Naive thymus-derived CD4-positive, alpha-beta T cell (primary cell): ENCODE measurements at places on chromosomes 4 and X. TPM values are rescaled to one million over a fixed set of nuclear protein-coding genes. Genes with fewer than 3 reads are reported as not detected.

The SSX3 gene
- not detected for total RNA-seq

The GAGE12H gene
- total RNA-seq = not detected

The OTOP1 gene
- not detected for total RNA-seq

The CDS1 gene
- 0.88 TPM for total RNA-seq

The ARHGAP6 gene
- total RNA-seq = 0.11 TPM

The TCEAL6 gene
- total RNA-seq = not detected

The ADAMTS3 gene
- total RNA-seq = not detected

DNA sequence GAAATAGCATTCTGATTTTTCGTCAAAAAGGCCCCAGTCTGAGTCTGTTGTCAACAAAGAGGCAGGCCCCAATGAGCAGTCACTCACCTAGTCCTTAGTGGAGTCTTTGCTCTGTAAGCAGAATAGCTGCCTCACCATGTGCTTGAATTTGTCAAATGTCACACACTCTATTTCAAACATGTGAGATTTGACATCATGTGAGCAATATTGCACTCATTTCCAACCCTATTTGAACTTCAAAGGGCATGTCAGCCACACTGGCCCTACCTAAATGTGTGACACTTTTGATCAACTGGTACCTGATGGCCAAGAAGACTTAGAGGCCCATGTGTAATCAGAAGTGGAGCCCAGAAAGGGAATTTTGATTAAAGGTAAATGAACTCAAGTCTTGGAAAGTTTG lies 59.4 kb upstream of the PLAC1 start:
- H3K27ac ChIP-seq = no peak overlapping the region
- DNase-seq = no peak
- H3K4me1 ChIP-seq = no peaks in the 10 kb centered on the region
- no peak overlapping the region for H3K4me3 ChIP-seq
- no peaks in the 10 kb centered on the region for H3K36me3 ChIP-seq

DNA sequence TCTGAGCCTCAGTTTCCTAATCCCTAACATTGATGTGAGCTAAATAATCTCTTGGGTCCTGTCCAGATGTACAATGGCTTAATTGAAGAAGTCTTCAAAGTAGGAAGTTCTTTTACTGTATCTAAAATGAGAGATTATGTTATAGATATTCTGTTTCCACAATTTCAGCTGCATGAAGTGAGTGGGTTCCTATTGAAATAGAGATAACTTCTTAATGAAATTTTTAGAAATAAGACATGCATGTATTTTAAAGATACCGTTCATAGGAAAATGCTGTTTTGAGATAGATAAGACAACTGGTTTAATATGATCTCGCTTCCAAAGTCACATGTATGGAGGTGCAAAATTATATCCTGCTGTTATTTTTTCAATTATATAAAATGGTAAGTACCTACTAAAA lies 71.9 kb downstream of the CLDN22 start:
- no peaks in the 10 kb centered on the region for H3K4me1 ChIP-seq
- no peak overlapping the region for H3K4me3 ChIP-seq
- no peak overlapping the region for H3K27ac ChIP-seq
- no peaks in the 10 kb centered on the region for H3K27me3 ChIP-seq
- DNase-seq = no peak

DNA sequence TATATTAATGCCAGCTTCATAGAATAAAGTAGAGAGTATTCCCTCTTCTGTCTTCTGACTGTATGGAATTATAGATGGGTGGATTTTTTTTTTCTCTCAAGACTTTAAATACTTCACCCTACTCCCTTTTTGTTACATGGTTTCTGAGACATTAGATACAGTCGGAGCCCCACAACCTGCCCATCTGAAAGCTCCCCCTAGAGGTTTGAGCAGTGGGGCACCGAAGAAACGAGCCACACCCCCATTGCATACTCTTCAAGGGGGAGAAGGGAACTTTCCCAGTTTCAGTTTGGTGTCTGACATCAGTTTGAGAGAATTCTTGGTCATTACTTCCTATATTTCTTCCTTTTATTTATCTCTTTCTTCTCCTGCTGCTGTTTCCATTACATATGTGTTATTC lies 437.6 kb upstream of the AGA start:
- H3K27me3 ChIP-seq = no peaks in the 10 kb centered on the region
- H3K36me3 ChIP-seq = no peaks in the 10 kb centered on the region
- no peaks in the 10 kb centered on the region for H3K4me1 ChIP-seq
- no peak for DNase-seq

GRCh38 chr4:41120297-41121217 lies 93.8 kb downstream of the APBB2 start:
- DNase-seq = no peak
- H3K4me1 ChIP-seq = no peaks in the 10 kb centered on the region
- no peak overlapping the region for H3K4me3 ChIP-seq
- no peaks in the 10 kb centered on the region for H3K27me3 ChIP-seq

DNA sequence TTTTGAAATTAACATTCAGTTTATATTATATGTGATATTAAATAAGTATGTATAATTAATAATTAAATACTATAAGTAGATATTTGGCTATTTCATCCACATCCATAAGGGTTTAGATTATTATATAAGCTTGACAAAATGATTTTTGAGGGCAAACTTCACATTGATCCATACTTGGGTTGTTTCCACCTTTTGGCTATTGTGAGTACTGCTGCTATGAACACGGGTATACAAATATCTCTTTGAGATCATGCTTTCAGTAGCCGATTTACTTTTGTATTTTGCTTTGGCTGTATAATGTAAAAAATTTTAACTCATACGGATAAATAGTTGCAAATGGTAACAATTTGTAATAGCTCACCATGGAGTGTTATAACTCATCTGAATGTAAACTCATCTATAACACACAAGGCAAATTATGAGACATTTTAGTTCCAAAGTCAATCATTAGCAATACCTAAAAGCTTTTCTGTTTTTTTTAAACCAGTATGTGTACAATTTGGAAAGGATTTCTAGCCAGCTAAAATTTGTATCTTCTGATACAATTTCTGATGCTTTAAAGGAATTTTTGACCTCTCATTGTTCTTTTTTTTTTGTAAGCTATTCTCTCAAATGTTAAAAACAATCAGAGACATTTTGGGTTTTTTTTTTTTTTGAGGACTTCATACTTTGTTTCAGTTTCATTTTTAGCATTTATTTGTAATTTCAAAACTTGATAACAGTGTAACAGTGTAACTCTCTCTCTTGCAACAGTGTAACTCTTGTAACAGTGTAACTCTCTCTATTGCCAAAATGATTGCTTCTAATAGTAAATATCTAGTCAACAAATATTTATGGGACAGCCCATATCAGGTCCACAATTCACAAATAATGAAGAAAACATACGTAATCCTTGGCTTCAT lies 51.8 kb upstream of the ARX start:
- H3K36me3 ChIP-seq = no peaks in the 10 kb centered on the region
- DNase-seq = no peak
- peak overlapping the region; percentile 24 for H3K4me3 ChIP-seq
- H3K4me1 ChIP-seq = no peaks in the 10 kb centered on the region
- H3K27me3 ChIP-seq = no peaks in the 10 kb centered on the region

- H3K27ac ChIP-seq = no peak overlapping the region
- no peak overlapping the region for H3K4me3 ChIP-seq
- DNase-seq = no peak
- no peaks in the 10 kb centered on the region for H3K36me3 ChIP-seq
Measured at GRCh38 chr4:80386281-80386886, 50.9 kb downstream of the CFAP299 start.

- no peaks in the 10 kb centered on the region for H3K36me3 ChIP-seq
- no peak overlapping the region for H3K27ac ChIP-seq
- H3K27me3 ChIP-seq = no peaks in the 10 kb centered on the region
- H3K4me1 ChIP-seq = no peaks in the 10 kb centered on the region
- no peak for DNase-seq
Measured at GRCh38 chrX:51975811-51976210, 82.4 kb downstream of the MAGED1 start.

DNA sequence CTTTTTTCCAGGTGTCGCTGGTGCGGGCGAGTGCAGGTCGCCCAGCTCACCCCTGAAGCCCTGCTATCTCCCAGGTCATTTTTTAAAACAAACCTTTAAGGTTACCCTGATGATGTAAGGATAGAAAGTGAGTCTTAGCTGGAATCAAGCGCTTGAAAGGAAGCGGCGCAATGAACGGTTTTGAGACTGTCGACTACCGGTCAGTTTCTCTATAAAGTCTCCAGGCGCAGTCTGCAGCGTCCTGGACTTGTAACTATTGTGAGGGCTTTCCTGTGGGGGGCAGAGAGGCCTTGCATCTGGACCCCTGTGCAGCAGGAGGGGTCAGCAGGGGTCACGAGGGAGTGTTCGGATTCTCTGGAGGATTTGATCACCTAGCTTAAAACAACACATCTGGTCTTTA lies 1.6 kb downstream of the KIT start:
- H3K27me3 ChIP-seq = peaks cover 12% of the 10 kb centered on the region
- H3K4me3 ChIP-seq = peak overlapping the region; percentile 33
- H3K27ac ChIP-seq = no peak overlapping the region
- DNase-seq = no peak
- H3K36me3 ChIP-seq = no peaks in the 10 kb centered on the region

GRCh38 chrX:5117816-5118215 lies 1110.9 kb downstream of the NLGN4X start:
- H3K4me3 ChIP-seq = no peak overlapping the region
- no peaks in the 10 kb centered on the region for H3K27me3 ChIP-seq
- no peak for DNase-seq

- no peak overlapping the region for H3K27ac ChIP-seq
- H3K27me3 ChIP-seq = no peaks in the 10 kb centered on the region
- H3K4me1 ChIP-seq = no peaks in the 10 kb centered on the region
- no peak for DNase-seq
Measured at GRCh38 chrX:2640436-2641150, 50.5 kb upstream of the CD99 start.

DNA sequence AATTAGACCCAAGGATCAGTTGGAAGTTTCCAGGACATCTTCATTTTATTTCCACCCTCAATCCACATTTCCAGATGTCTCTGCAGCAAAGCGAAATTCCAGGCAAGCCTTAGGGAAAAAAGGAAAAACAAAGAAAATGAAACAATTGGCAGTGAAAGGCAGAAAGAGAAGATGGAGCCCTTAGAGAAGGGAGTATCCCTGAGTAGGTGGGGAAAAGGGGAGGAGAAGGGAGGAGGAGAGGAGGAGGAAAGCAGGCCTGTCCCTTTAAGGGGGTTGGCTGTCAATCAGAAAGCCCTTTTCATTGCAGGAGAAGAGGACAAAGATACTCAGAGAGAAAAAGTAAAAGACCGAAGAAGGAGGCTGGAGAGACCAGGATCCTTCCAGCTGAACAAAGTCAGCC lies at the start of gene PLP1:
Gene PLP1, plus strand, starts transcription at position 295 of the 400 bp plus-strand sequence. CDS start 156 bp downstream, outside the sequence.
- H3K27ac ChIP-seq = no peak within 1 kb of the TSS
- no peaks in the 10 kb centered on the region for H3K27me3 ChIP-seq
- no peak for DNase-seq
- H3K36me3 ChIP-seq = no peaks in the 10 kb centered on the region
- no peak within 1 kb of the TSS for H3K4me3 ChIP-seq

DNA sequence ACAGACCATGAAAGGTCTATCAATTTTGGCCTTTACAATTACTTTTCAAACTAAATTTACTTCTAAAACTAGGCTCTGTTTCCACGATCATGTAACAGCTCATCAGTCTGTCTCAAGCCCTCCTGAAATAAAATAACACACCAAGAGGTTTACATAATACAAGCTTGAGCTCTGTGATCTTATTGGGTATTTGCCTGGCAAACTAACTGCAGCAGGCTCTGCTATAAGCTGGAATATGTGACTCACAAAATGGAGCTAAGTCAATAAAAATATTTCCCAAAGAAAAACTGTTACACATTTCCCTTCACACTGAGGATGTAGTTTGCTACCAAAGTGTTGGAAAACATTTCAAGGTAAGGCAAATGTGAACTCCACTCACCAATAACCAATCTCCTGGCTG lies 94.7 kb upstream of the GPM6B start:
- no peak for DNase-seq
- H3K4me3 ChIP-seq = no peak overlapping the region
- H3K27me3 ChIP-seq = no peaks in the 10 kb centered on the region

- H3K36me3 ChIP-seq = no peaks in the 10 kb centered on the region
- no peak overlapping the region for H3K27ac ChIP-seq
- H3K4me3 ChIP-seq = no peak overlapping the region
- no peak for DNase-seq
- H3K4me1 ChIP-seq = no peaks in the 10 kb centered on the region
Measured at GRCh38 chr4:25450491-25450901, 73.4 kb downstream of the ANAPC4 start.
